Activated CD4-positive, alpha-beta memory T cell treated with anti-CD3 and anti-CD28 coated beads, Interleukin-2, amount 10 ng/mL, durations not matched to agents 7 days and 5 days (primary cell): ENCODE measurements at places on chromosomes 4 and X. TPM values are rescaled to one million over a fixed set of nuclear protein-coding genes. Genes with fewer than 3 reads are reported as not detected.

Gene ANTXR2
- total RNA-seq: 113 TPM

Gene STPG2
- not detected for total RNA-seq

Gene CC2D2A
- not detected for total RNA-seq

DNA sequence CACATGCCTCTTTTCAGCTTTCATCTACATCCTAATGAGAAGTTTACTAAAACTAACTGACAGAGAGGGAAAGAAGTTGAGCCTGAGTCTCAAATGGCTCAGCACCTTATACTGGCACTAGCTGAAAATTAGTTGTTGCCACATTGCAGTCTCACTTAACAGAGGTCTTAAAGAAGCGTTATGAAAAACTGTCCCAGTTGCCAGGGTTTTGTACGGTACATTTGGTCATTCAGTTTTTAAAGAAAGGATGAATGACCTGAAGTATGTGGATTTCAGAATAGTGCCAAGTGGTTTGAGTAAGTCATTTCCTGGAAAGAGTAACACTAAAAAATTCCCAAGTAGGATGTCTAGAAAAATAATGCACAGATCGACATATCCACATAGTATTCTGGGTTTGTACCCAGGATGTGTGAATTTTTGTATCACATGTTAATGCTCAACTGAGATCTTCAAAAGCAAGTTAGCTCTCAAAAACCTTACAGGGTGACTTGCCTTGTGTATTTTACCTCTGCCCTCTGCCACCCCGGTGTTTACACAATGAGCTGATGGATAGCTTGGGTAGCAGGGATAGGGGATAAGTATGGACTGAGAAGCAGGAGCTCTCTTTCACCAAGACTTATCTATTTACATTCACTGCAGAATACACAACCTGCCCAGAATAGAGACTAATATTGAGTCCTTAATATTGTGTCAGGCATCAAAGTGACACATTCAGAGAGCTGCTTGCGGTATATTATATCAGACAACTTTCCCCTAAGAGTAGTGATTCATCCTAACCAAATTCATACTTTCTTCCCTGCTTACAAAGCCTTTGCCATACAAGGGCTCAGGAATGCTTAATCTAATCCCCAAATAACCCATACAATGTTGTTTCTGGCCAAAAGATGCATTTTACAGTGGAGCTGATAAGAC is 1075.7 kb upstream of the PABPC4L start:
- DNase-seq: no peak
